ENCODE measurements at places on chromosomes 4 and X.

- DNase-seq, result no peak
These were observed 74.4 kb upstream of the SOD3 start for GRCh38 chr4:24720979-24721378.

GRCh38 chr4:71550220-71551165 is 211.7 kb downstream of the SLC4A4 start:
- DNase-seq, result no peak

DNA sequence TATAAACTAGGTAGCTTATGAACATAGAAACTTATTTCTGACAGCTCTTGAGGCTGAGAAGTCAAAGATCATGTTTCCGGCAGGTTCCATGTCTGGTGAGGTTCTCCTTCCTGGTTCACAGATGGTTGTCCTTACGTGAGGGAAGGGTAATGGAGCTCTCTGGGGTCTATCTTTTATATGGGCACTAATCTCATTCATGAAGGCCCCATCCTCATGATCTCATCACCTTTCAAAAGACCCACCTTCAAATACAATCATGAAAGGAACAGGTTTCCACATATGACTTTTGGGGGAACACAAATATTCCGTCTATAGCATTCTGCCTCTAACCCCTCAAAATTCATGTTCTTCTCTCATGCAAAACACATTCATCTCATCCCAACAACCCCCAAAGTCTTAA is 264.7 kb downstream of the PTTG2 start:
- DNase-seq, result no peak

DNA sequence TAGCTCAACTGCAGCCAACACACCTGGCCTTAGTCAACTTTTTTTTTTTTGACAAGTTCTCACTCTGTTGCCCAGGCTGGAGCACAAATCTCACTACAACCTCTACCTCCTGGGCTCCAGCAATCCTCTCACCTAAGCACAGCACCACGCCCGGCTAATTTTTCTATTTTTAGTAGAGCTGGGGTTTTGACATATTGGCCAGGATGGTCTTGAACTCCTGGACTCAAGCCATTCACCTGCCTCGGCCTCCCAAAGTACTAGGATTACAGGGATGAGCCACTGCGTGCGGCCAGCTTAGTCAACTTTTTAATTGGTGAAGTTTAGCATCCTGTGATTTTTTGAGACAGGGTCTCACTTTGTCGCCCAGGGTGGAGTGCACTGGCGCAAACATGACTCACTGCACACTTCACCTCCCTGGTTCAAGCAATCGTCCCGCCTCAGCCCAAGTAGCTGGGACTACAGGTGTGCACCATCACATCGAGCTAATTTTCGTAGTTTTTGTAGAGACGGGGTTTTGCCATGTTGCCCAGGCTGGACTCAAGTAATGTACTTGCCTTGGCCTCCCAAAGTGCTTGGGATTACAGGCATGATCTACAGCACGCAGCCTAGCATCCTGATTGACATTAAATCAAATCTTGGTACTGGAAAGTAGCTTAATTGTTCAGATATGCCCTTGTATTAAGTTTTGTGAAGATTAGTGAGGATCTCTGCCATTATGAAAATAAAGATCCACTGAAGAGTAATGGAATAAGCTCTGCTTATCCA is 8.3 kb downstream of the HNRNPDL start:
- no peak for DNase-seq

- no peak for DNase-seq
These were observed 87.5 kb upstream of the UXT start for GRCh38 chrX:47746446-47746845.

DNA sequence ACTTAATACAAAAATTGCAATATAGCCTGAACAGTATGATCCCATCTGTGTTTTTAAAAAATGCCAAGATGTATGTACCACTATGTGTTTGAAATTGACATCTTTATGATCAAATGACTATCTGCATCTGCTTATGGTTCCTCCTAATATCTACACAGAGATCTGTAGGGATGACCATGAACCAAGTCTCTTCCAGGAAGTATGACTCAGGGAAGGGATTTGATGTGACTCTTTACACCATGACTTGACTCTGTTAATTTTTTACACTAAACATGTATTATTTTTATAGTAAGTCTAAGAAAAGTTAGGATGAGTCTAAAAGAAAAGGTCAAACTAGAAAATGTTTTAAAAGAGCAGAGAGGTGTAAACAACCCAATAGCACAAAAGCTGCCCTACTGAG is 164.0 kb downstream of the SH3KBP1 start:
- DNase-seq, result no peak

- DNase-seq, result no peak
These were observed 81.5 kb downstream of the REPS2 start for GRCh38 chrX:17027931-17028330.

- DNase-seq, result no peak
These were observed 134.9 kb downstream of the STOX2 start for GRCh38 chr4:184039963-184040383.

DNA sequence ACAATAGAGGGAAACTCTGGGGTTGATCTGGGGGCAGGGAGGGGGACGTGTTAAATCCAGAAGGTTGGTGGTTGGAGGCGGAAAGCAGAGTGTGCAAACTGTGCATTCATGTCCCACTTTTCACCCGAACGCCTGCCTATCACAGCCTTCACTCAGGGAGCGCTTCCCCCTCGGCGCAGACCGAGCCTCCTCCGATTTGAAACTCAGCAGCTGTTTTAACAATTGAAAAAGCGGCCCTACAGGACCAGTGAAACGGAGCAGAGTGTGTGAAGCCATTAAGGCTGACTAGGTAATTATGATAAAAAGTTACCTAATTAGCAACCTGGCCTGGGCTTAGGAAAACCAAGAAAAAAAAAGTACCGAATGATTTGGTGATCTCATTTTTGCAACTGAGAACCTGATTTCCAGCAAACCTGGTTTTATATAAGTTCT is 685 bp upstream of the NDNF start:
- DNase-seq, result peak; percentile 12

GRCh38 chrX:10156199-10157031 is at the start of gene CLCN4:
CLCN4 (plus strand) TSS chrX:10156975; CDS start chrX:10185033, 28,058 bp downstream.
- DNase-seq, result peak; percentile 14

- no peak for DNase-seq
These were observed 30.9 kb downstream of the SUPT20HL1 start for GRCh38 chrX:24391389-24391788.

GRCh38 chrX:111375747-111376146 is 36.2 kb downstream of the DCX start:
- no peak for DNase-seq

DNA sequence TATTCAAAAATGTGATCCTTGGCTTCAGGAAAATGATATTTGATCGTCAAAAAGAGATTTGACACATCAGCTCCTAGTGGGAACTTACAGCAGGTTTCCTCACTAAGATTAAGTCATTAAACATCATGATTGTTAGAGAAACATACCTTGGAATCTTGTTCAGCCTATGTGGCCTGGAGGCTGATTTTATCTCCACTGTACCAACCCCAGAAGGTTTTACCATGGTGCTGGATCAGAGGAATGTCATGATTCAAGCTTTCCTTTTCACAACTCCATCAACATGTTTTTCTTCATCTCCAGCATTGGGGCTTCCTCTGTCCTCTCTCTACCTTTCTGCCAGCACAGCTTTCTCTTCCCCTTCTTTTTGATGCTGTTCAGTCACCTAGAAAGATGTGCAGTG is 68.4 kb upstream of the MID1IP1 start:
- DNase-seq, result no peak

DNA sequence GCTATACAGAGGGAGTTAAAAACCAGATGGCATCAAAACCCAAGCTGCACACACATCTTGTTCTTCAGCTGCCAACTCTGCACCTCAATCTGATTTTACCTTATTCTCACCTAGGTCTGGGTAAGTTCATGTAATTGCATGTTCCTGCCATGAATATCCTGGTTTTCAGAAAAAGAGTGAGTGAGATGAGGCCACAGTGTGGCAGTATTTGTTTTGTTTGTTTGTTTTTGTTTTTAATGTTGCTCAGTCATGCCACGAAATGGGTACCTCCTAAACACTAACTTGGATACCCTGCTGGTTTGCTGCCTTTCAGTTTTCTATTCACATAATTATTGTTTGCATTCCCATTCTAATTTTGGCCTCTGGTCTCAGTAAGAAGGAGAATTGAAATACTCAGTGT is 22.5 kb downstream of the TMEM164 start:
- DNase-seq, result no peak

GRCh38 chr4:85448906-85449890 is 25.8 kb upstream of the ARHGAP24 start:
- no peak for DNase-seq

DNA sequence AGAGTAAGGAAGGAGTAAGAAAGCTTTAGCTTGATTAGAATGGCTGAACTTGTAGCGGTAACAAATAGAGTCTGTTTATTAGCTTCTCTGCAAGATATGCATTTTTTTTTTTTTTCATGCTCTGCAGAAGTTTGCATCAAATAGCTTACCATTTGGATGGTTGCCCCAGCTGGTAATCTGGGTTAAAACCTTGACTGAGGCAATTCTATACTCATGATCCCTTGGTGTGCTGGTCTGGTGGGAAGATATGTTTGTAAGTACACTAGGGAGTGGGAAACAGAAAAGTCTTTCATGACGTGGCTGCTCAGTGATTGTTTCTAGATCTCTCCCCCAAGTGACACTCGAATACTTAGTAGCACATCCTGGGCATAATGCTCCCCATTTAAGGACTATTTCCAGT is 32.1 kb downstream of the SEPTIN11 start:
- DNase-seq, result no peak

DNA sequence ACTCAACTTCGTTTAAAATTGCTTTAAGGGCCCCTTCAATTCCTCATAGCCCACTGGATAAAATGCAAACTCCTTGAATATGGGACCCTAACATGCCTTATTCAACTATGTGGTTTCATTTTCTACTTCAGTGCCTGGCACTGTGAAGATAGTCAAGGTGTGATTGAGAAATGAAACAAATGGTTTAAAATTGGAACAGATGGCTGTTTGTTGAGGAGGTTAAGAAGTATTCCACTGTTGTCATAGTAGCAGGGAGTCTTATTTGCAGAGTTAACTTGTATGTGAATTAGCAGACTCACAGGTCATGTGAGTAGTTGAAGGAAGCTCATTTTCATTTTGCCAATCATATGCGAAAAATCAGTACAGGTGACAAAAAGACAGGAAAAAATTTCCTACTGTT is 593.3 kb downstream of the KCTD8 start:
- peak; percentile 15 for DNase-seq

DNA sequence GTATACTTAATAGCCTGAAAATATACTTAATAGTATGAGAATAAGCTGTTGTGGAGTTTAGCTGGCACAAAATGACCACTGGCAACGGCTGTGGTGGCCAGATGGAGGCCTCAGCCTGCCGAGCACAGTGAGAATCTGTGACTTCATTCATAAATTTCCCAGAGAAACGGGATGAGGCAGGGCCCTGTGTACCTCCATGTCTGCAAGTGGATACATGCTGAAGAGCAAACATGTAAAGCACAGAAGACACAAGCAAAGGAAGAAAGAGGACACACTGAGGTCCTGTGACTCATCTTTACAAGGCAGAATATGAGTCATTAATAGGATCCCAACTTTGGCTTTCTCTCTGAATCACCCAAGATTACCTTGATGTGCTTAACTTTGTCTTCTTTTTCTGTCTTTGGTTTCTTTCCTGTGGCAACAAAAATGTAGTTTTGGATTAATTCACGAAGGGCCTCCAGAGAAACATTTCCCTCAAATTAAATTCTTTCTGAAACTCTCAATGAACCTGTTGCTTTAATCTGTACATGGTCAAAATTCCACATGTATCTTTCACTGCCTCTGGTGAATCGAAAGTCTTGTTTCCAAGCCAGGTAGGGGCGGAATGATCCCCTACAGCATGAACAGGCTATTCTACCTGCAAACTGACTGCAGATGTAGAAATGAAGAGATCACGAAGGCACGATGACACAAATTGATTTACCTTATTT is 56.4 kb downstream of the IRF2 start:
- no peak for DNase-seq

- DNase-seq, result no peak
These were observed 136.2 kb upstream of the RPS6KA3 start for GRCh38 chrX:20402956-20403355.

- no peak for DNase-seq
These were observed 12.4 kb upstream of the FRYL start for GRCh38 chr4:48792348-48793006.

DNA sequence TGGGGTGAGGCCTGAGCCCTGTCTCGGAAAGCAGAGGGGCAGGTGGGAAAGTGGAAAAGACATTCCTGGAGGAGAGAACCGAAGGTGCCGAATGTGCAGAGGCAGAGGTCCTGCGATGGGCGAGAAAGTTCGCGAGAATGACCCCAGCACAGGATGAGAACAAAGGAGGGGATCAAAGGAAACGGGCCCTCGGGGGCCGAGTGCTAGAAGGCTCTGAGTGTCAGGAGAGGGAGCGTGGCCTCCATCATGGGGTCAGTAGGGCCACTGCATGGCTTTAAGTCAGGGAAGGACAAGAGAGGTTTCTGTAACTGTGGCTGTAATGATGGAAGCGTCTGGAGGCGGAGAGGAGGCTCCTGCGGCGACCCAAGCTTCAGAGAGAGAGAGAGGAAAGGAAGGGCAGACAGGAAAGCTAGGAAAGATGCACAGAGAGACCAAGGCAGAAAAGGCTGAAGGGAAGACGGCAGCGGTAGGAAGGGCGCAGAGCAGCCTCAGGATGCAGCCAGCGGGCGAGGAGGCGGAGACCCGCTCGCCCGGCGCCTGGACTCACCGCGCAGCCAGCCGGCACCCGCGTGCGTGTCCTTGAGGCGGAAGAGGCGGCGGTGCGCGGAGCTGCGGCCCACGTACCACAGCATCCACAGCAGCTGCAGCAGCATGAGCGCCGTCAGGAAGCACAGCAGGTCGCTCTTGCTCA is 669 bp downstream of the OTOP1 start:
- DNase-seq, result no peak

DNA sequence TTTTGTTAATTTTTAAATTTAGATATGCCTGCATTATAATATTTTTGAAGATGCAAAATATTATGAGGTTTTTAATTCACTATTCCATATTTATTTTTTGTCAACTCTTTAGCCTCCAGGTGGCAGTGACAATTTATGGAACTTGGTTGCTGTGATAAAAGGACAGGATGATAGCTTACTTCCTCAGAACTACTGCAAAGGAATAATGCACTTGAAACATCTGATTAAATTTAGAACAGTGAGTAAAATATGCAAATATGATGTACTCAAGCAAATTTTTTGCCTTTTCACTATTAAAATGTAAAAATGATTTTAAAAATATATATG is 45.1 kb downstream of the SPATA4 start:
- peak; percentile 21 for DNase-seq

GRCh38 chr4:182010876-182011275 is 232.3 kb upstream of the TENM3 start:
- DNase-seq, result no peak

DNA sequence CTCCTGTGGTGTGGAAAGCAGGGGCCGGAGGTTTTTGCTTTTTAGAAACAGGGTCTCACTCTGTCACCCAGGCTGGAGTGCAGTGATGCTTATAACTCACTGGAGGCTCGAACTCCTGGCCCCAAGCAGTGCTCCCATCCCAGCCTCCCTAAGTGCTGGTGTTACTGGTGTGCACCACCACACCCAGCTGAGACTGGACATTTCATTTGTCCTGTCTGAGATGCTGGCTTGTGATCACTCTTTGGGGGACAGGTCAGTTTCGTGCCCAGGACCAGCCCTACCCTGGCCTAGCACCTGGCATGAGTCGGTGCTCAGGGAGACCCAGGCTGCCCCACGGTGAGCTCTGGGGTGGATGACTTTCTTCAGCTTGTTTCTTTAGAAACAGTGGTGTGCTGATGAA is 11.3 kb downstream of the PSAPL1 start:
- DNase-seq, result no peak

GRCh38 chr4:117425636-117426035 is 340.3 kb upstream of the TRAM1L1 start:
- DNase-seq, result no peak
